ENCODE measurements at places on chromosomes 1 and 21.

DNA sequence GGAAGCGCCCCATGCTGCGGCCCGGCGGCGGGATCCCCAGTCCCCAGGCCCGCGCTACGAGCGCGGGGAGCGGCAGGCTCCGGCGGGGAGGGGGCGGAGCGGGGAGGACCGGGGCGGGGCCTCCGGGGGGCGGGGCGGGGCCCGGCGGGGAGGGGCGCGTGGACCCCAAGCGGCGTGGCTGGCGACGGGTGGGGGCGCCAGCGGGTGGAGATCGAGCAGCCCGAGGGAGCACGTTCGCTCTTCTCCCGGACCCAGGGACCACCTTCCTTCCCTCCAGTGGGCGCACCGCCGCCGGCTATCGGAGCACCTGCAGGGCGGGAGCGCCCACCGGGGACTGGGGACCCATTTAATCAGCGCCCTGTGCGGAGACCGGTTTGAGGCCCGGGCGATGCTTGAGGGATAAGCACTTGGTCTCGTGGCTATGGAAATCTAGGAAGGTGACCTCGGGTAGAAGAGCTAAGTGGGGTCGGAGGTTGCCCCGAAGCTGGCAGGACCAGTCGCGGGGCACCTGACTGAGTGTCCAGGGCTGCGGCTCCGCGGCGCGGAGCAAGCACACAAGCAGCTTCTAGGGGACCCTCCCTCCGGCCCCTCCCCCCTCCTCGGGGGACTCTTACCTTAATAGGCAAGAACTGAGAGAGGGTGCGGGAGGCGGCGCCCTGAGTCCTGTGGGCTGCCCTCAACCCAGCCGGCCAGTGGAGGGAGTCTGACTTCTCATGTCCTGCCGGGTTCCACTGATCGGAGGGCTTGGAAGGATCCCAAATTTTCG is at the start of gene TSPAN2:
TSS of gene TSPAN2 (minus strand) at position 84 of the 766 bp plus-strand sequence. CDS start at position 13, 71 bp downstream.
- peak; percentile 55 for DNase-seq

- DNase-seq: no peak
Observed at GRCh38 chr21:29304597-29304996, 5.9 kb downstream of the BACH1 start.

- no peak for DNase-seq
Observed at GRCh38 chr21:34338226-34338625, 25.6 kb upstream of the KCNE2 start.

DNA sequence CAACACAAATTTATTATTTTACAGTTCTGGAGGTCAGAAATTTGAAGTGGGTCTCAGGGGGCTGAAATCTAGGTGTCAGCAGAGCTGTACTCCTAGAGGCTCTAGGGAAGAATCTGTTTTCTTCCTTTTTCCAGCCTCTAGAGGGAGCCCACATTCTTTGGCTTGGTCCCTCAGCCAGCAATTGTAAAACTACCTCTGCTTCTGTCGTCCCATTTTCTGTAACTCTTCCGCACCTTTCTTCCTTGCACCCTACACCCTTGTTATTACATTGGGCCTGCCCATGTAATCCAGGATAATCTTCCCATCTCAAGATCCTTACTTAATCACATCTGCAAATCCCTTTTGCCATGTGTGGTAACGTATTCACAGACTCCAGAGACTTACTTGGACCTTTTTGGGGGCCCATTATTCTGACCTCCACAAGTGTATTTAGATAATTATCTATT is 24.8 kb upstream of the THEM4 start:
- peak; percentile 47 for DNase-seq

DNA sequence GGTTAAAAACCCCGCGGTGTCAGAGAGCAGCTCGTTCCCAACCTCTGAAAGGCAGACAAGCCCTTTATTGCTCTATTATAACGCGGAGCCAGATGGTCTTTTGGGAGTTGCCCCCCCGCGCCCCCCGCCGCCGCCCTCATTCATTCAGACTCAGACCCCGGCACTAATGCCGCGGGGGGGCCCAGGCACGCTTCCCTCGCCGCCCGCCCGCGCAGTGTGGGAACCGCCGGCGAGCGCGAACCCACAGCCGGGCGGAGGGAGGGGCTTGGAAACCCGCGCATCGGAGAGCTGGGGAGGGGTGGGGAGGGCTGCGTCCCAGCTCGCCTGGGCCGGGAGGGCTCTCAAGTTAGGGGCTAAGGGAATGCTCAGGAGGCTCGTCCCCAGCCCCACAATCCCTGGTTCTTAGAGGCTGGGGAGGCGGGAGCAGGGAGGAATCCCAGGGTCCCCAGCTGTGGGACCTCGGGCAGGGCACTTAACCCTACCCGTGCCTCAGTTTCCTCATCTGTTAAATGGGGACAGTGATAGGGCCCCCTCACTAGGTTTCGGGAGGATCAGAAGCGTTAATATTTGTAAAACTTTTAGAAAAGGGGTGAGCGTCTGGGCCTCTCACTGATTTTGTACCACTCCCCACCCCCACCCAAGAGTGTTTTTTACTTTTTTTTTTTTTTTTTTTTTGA is 10.9 kb upstream of the HES5 start:
- no peak for DNase-seq

GRCh38 chr1:230464671-230465070 is 38.5 kb upstream of the PGBD5 start:
- no peak for DNase-seq

DNA sequence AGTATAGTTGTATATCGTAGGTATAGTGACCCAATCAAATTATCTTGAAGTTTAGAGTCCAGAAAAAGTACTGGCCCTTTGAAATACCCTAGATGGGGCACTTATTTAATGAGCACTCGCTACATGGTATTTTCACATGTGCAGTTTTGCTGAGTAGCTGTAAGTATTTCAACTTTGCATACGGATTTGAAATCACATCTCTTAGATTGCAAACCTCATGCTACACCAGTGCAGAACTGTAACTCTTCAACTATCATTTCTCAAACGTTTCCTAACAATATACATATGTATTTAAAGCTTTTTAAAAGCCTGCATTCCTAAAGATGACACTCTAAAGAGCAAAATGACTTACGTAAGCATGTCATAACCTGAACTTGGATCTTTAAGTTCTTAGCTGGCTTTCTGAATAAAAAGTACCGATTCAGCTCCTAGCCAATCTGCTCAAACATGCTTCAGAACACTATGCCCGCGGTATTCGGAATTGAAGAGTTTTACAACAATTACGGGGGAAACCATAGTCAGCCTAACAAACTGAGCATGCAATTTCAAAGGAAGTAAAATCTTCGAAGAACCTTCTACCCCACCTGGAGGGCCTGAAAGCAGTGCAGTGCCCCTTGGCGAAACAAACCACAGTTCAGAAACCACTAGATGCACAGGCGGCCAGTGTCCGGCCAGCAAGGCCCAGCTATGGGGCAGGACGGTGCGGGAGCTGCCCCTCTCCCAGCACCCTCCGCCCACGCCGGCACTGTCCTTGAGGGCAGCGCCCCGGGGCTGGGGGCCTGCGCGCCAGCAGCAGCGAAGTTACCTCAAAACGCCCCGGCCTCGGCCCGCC is 863 bp downstream of the FH start:
- peak; percentile 53 for DNase-seq

- DNase-seq: no peak
Observed at GRCh38 chr1:8365661-8366362, 47.9 kb downstream of the SLC45A1 start.

GRCh38 chr1:58745666-58746065 is 38.2 kb downstream of the JUN start:
- no peak for DNase-seq

DNA sequence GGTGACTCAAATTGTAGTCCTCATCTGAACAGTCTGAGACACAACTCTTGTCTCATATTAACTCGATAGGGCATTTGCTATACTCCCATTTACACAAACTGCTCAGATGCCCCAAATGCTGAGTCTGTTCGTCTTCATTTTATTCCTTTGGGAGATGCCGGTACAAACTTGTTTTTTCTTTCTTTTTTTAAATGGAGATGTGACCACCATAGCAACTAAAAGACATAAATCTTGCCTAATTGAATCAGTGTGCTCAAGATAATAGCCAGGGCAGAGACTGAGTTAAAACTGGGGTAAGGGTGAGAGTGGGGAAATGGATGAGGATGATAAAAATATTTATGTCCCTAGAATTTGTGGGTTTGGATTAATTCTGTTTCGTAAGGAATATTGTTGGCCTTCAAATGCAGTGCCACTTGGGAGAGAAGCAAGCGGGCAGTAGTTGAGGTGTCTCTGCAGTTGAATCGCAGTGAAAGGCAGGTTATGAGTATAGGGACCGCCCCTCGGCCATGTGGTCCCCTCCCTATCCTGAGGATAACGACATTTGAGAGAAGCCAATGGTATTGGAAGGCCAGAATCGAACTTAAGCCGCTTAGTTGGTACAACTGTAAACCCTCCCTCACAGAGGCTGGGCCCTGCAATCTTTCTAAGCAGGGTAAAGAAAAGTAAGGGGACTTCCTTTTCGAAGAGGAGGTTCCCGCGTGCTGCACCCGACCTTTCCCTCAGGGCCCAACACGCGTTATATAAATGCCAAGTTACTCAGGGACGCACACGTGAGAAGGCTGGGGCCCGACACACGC is 859 bp upstream of the LRRC8B start:
- peak; percentile 72 for DNase-seq

GRCh38 chr1:95013950-95014574 is 58.7 kb downstream of the ALG14 start:
- no peak for DNase-seq

DNA sequence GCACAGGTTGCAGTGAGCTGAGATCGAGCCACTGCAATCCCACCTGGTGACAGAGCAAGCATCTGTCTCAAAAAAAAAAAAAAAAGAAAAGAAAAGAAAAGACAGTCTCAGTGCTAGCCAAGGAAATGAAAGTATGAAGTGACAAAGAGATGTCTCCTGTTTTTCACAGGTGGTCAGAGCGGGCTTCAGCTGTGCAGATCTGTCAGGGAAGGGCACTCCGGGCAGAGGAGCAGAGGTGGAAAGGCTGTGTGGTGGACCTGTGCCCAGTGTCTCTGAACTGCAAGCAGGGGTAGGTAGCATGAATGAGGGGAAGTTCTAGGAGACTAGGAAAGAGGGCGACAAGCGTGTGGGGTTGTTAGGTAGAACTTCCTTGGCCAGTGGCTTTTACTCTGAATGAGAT is 67.5 kb downstream of the CD247 start:
- no peak for DNase-seq

DNA sequence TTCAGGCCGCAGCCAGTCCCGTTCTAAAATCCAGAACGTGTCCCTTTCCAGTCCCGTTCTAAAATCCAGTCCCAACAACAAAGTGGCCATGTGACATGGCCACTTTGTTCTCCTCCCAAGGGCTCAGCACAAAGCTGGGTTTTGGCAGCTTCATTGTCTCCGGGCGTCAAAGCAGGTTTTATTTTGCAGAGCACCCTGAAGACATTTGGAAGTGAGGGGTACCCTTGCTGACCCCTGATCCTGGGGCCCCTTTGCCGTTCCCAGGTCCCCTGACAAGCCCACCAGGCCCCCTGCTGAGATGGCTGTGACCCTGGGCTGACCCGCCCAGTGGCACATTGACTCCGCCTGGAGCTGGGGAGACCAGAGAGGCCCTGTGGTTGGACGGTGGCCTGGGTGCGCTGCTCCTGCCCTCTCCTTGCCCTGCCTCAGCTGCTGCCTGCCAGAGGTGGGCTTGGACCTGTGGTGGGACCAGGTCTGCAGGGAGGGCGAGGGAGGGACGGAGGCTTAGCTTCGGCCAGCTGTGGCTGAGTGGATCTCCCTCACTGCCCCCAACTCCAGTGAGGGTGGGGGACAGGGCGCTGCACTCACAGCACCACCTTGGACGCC is 4.3 kb downstream of the PFKL start:
- no peak for DNase-seq

DNA sequence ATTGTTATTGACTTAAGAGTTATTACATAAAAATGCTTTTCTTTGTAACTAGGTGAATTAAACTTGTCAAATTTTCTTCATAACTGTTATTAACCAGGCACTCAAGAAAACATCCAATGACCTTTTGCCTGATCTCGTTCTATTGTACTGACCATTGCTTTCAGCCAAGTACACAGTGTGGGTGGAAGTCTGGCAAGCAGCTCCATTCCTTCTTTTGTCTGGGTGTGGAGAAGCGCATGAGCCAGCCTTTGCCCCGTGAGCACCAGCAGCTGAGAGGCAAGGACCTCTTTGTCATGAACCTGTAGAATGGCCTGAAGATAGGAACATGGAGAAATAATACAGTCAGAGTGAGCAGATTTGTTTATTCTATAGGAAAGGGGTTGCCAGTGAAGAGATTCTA is 57.5 kb downstream of the IARS2 start:
- DNase-seq: no peak

DNA sequence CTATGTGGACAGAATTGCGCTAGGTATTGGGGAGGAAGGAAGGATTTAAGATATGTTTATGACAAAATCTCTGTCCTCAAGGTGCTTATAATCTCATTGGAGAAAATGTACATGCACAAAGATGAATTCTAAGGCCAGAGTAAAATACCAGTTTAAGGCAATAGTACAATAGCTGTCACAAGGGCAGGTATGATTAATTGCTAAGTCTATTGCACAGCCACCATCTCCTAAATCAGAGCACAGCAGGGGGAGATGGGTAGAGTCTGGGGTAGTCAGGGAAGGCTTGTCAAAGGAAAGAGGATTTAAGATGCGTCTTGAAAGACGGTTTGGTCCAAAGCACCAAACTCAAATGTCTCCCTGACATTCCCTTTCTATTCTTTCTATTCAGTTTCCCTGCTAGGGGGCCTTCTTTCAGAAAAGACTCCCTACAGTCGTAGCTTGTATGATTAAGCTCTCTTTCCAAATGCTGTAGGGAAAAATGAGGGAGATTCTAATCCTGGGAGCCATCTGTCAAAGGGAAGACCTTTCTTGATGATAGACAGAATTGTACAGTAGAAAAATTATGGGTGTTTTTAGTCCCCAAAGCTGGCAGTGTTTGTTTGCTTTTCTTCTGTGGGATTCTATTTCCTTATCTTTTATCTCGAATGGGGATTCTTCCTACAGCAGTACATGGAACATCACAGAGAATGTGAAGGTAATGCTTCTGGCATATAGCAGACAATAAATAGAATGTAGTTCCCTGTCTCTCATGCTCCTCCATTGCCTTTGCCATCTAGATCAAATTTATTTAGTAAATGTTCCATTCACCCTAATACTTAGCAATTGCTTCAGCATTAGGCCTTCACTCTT is 107.6 kb upstream of the NFIA start:
- no peak for DNase-seq

DNA sequence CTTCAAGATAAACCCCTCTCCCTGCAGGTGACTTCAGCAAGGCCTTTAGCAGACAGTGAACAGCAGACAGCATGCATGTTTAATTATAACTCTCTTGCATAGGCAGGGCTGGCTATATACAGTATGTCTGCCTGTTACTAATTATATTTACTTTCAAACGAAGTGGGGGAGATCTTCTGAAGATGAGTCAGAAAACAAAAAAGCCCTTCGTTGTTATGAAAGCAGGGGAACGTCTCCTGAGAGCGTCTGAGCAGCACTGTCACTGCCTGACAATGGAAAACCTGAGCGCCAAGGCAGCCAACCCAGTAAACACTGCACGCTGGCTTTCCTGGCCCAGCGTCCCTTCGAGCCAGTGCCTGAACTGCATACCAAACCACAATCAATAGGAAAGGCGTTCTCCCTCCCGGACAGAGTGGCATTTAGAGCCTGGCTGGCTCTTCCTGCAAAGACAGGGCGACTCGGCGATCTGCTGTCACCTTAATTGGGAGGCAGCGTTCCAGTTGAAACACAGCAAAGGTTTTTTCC is 54.1 kb downstream of the TOMM20 start:
- DNase-seq: peak; percentile 69

- DNase-seq: no peak
Observed at GRCh38 chr1:172531412-172532182, 1.4 kb upstream of the SUCO start.

All from stimulated activated naive CD8-positive, alpha-beta T cell treated with anti-CD3 and anti-CD28 coated beads, Interleukin-15, Interleukin-2, amounts not matched to agents 100 U/mL and 50 U/mL, for 24 hours (primary cell).